ENCODE measurements at places on chromosomes 4 and X.

DNA sequence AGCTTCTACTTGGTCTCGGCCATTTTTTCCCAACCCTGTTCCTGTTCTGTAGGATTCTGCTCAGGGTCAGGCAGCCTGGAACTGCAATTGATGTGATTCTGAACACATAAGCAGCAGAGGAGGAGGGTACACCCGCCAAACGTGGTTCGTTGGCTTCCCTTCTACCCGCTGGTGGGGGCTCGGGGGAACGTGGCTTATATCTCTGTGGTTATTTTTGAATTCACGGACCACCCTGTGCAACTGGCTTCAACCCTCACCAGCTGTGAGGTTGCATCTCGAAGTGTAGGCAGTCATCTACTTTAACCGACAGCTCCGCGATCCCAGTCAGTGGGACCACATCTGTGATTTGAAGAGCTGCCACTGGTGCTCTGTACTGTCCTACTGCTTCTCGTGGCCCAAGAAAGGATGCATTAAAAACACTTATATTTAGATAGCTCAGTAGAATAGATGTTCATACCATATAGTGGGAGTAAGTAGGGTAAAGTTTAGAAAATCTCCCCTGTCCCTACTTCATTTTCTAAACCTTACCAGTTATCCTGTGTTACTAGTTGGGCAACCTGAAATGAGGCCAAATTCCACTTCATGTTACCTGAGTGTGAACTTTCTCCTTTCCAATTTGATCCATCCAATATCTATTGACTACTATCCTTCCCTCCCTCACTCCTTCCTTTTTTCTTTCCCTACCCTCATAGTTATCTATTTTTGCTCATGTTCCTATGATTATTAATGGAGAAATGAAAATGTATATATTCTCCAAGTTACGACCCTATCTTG lies 80.4 kb upstream of the BCOR start:
- no peak for DNase-seq

- no peak for DNase-seq
Measured at GRCh38 chr4:24748758-24749350, 46.5 kb upstream of the SOD3 start.

GRCh38 chr4:16530688-16531635 lies 304.7 kb upstream of the TAPT1 start:
- DNase-seq = no peak

DNA sequence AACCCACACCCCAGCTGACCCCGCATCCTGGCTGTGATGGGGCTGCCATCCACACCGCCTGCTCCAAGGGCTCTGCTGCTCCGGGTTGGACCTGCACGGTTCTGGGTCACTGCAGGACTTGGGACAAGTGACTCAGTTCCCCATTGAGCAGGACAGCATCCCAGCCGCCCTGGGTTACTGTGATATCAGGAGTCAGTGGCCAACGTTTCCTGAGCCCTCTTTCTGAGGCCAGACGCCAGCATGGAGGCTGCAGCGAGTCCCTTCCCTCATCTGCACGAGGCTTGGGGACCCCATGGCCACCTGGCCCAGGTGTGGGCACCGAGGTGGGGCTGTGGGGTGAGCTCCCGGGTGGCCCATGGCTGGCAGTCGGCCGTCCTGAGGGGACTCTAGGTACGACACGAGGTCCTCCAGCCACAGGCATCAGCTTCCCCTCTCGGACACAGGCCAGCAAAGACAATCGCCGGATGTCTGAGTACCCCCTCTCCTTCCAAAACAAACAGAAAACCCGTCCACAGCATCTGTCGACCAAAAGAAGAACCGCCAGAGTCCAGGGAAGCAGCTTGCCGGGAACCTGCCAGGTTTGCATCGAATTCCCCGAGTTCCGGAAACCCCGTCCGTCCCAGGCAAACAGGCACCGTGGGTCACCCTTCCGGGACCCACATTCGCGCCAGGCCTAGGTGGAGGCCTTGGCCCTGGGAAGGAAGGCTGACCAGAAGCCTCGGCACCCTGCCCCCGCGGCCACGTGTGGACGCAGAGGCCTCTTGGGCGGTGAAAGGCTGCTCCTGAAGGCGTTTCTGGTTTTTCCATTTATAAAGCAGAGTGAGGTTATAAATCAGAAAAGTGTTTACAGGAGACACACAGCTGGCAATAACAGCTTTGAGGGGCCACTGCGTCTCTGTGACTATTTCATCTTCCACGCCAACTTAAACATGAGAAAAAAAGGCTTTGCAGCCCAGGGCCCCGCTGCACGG lies 136.0 kb downstream of the FAM53A start:
- no peak for DNase-seq

- DNase-seq = no peak
Measured at GRCh38 chr4:41655177-41655576, 93.3 kb downstream of the PHOX2B start.

- DNase-seq = no peak
Measured at GRCh38 chr4:168654848-168655174, 158.0 kb downstream of the PALLD start.

GRCh38 chr4:94454405-94454804 lies 2.7 kb downstream of the PDLIM5 start:
- no peak for DNase-seq

DNA sequence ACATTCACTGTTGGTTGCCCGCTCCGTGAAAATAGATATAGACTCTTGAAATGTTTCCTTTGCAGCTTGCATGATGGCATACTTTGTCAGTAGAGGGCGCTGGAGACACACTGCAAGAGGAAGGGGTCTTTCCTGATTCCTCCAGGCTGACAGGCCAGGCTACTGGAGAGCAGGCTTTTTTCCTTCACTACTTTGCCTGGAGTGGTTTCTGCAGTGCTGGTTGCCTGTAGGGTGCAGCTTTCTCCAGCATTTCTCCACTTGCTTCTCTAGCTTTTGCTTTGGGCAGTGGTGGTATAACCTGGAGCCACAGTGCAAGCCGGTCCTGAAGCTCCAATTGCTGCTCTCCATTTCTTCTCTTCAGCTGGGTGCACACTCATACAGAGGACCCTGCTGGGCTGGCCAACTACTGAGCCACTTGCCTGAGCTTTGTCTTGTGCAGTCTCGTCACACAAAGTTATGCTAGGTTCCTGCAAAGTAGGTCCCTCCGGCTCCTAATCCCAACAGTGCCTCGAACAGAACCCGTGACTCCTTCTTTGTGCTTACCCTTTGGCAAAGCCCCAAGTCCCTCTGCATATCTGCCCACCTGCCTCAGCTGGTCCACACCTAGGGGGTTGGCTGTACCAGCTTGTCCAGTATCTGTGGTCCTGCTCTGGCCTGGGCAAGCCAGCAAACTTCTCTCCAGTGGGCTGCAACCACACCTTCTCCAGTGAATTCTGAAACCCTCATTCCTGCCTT lies 46.3 kb downstream of the RASSF6 start:
- no peak for DNase-seq

DNA sequence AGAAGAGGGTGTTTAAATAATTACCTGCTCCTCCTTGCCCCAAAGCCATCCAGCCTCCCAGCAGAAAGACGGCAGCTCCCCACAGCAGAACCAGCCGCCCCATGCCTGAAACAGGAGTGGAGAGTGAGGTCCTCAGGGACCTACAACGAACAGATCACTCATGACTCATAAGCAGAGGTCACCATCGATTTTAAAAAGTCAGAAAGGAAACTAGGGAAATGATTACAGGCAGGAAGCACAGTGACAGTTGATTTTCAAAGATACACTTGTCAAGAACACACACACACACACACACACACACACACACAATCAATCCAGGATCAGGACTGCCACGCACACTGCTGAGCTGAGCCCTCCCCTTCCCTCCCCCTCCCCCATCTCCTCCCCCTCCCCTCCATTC lies at the start of gene CRLF2:
Gene CRLF2 (minus strand): TSS at position 118 of the 400 bp plus-strand sequence. CDS start 15 bp downstream, at position 103.
- no peak for DNase-seq

DNA sequence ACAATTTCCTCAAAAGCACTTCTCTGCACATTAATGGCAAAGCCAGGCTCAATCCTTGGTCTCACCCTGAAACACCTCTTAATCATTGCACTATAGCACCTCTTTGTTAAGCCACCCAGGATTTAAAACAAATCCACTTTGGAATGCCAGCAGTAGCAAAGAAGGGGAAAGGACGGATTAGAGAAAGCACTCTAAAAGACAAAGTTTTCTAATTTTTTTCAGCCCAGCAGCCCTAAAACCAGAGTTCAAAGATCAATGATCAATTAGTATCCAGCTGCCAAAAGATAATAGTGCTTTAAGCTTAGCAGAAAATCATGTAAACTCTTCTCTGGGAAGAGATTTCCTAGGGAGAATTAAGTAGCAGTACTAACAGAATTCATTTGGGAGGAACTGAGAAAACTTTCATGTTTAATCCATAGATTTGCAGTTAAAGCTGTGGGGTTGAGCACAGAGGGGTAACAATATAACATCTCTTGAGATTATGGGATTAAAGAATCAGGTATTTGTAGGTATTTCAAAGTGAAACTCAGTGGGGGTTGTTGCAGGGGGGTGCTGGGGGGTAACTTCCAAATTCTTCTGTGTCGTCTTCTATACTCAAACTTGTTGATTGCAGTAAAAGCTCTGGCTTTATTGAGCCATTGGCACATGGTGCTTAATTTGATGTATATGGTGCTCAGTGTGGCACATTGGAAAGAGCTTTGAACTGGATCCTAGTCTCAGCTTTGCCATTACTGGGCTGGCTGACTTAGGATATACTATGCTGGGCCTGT lies 61.8 kb downstream of the LRRC66 start:
- no peak for DNase-seq

- DNase-seq = no peak
Measured at GRCh38 chr4:4524364-4524763, 17.5 kb downstream of the STX18 start.

- DNase-seq = no peak
Measured at GRCh38 chrX:3142259-3143042, 101.2 kb downstream of the ARSF start.

- no peak for DNase-seq
Measured at GRCh38 chr4:8652181-8653078, 59.9 kb downstream of the CPZ start.

DNA sequence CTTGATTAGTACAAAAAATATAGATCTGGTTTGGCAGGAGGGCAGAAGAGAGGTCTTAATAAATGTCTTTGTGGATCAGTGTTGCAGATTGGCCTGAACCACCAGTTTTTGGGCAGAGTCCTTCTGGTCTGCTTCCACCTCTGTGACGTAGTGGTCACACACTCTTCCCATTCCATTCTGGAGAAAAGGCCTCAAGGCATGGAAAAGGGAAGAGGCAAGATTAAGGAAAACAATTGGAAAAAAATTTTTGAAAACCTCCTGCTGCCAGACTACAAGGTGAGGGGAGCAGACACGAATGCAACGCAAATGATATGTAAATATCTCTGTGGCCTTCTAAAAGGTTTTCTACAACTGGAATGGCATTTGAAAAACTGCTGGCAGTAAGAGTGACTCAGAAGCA lies 24.3 kb upstream of the FAM47C start:
- DNase-seq = no peak

- no peak for DNase-seq
Measured at GRCh38 chr4:44425614-44426208, 22.9 kb downstream of the KCTD8 start.

- DNase-seq = no peak
Measured at GRCh38 chr4:63919636-63920365, 489.4 kb downstream of the TECRL start.

- no peak for DNase-seq
Measured at GRCh38 chr4:189802884-189803283, 137.8 kb upstream of the FRG1 start.

GRCh38 chr4:70895811-70896491 lies 6.2 kb upstream of the MOB1B start:
- no peak for DNase-seq

DNA sequence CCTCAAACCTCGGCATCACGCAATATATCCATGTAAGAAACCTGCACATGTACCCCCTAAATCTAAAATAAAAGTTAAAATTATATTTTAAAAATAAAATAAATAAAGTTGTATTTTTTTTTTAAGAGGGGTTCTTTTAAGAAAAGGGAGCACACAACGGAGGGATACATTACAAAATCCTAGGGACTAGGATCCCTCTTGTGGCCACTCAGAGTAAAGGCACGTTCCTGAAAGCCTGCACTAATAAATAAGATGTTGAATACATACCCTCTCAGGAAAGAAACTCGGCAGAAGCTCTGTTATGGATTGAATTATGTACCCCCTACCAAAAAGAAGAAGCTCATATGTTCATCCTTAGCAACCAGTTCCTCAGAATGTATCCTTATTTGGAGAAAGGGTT lies 50.9 kb upstream of the PRDX4 start:
- DNase-seq = no peak

DNA sequence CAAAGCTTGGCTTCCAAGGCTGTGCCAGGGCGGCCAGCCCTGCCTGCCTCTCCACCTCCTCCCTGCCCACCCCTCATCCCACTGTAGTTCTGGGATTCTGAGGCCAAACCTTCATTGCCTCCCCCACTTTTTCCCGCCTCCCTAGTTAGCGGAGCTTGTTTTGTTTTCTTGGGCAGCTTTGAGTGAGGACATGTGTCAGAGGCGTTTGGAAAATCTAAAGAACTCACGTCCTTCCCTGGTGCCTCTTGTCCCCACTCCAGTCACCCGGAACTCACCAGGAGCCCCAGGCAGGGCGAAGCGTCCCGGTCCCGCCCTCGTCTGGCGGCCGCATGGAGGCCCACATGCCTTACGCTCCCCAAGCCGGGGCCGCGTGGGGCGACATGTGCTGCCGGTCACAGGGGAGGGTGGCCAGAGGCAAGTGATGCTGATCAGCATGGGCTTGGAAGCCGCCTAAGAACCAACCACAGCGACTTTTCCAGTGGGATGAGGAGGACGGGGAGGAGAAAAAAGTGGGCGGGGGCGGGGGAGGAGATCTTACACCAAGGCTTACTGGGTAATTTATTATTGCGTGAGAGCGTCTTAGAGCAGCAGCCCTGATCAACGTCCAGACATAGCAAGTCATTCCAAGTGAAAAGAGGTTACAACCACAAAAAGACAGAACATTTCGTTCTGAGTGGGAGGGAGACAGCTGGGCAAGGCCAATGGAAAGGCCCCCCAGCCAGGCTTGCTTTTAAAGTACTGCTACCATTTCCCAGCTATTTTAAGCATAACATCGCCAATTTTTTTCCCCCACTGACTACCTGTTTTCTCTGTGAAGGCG lies 48.5 kb downstream of the PRPS1 start:
- DNase-seq = peak; percentile 46

DNA sequence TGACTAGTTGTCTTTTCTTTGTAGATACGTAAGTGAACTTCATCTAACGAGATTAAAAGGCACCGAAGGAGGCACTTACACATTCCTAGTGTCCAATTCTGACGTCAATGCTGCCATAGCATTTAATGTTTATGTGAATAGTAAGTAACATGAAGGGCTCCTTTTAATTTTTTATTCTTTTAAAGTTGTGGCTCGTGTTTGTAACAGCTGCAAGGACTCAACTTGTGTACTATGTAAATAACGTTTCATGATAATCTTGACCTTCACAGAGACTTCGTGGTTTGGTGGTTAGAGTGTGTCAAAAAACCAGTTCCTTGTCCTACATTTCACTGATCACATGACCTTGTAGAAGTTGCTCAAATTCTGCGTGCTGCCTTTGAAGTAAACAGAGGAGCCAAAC lies 51.6 kb downstream of the KIT start:
- no peak for DNase-seq

DNA sequence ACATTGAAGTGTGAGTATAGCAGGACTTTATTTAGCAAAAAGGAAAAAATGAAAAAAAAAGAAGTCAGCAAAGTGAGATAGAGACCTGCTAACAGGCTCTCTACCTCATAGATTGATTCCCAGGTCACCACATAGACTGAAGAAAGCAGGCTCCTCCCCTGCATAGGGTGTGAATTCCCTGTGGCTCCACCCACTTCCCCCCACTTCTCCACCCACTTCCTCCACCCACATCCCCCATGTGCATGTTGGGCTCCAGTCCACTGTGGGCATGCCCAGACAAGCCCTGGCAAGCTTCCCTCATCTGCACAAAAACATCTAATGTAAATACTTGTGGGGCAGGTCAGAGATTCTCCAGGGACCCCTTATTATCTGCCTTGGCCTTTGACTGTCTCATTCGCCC lies 97.8 kb downstream of the TMEM47 start:
- no peak for DNase-seq

GRCh38 chr4:158722291-158722916 lies 792 bp downstream of the PPID start:
- DNase-seq = no peak

All from stimulated activated CD4-positive, alpha-beta T cell treated with anti-CD3 and anti-CD28 coated beads, Interleukin-15, amount 100 ng/mL, for 1 hour (primary cell).